ENCODE measurements at places on chromosomes 7 and 10. TPM values are rescaled to one million over a fixed set of nuclear protein-coding genes. Genes with fewer than 3 reads are reported as not detected.

- no peak for DNase-seq
These were observed 190.2 kb upstream of the CTBP2 start for GRCh38 chr10:125350519-125350918.

- no peak for DNase-seq
These were observed 36.1 kb downstream of the SGPL1 start for GRCh38 chr10:70851597-70852475.

- DNase-seq: no peak
These were observed 266.3 kb downstream of the DIP2C start for GRCh38 chr10:423178-423577.

GRCh38 chr7:3399858-3400257 is 98.8 kb downstream of the SDK1 start:
- no peak for DNase-seq

GRCh38 chr7:41629711-41630111 is 73.2 kb downstream of the INHBA start:
- DNase-seq: no peak

GRCh38 chr7:150715293-150715692 is 1.1 kb upstream of the GIMAP1 start:
- DNase-seq: no peak

- DNase-seq: no peak
These were observed 1.3 kb upstream of the PLAU start for GRCh38 chr10:73909540-73910115.

GRCh38 chr7:112784603-112785002 is 5.6 kb downstream of the TMEM168 start:
- DNase-seq: no peak

DNA sequence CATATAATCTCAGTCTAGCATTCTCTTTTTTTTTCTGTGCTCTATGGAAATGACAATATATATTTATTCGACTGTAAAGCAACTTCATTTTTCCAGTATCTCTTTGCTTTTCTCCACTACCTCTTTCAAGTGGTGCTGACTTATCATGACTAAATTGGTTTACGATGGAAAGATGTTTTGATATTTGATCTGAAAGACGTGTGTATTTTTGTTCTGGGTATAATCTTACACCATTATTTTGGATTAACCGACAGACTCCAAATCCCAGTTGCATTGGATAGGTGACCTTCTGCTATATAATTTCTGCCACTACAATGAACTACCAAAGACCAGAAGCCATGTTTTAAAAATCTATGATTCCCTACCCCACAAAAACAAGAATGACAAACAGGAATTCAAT is 380.5 kb upstream of the NFE2L3 start:
- DNase-seq: no peak

GRCh38 chr7:1974290-1975101 is 258.2 kb downstream of the MAD1L1 start:
- no peak for DNase-seq

DNA sequence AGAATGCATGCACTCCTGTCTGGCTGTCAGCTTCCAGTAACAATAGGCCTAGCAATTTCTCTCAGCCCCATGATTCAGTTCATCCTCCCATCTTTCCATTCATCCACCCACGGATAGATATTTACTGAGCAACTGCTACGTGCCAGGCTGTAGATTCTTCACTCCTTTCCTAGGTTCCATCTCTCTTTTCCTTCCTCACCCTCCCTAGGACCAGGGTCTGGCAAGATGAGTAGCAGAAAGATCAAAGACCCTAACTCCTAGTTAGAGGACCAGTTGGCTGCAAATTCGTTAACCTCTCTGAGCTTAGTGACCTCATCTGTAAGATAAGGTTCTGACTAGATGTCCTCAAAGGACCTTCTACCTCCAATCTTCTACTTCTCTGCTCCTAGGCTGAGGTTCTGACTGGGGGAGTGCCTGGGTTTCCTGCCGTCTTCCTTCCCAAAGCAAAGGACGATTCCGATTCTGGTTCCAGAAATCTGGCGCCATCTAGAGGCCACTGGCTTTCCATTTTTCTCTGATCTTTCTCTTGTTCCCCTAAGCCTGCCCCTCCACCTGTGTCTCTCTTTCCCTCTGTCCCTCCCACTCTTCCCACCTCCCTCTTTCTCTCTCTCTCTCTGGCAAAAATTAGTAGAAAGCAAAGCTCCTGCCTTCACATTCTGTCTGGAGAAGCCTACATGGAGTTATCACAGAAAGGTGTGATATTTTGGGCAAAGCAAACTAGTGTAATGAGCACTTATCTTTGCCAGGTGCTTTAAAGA is 26.2 kb downstream of the TBATA start:
- DNase-seq: peak; percentile 56

DNA sequence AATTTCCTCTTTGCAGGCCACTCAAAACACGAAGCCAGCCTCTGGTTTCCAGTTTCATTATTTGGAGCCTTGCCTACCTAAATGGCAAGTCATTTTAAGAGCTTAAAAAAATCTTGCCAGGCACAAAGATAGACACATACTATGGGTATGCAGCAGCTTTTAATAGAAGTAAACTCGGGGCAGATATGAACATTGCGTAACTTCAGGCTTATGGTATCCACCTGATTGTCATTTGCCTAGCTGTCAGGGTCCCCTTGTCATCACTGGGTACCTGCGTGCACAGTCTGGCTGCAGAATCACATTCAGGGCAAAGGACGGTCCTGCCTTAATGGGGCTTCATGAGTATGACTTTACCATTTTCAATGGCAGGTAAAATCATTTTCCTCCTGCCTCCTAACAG is 466.1 kb upstream of the NRP1 start:
- DNase-seq: no peak

DNA sequence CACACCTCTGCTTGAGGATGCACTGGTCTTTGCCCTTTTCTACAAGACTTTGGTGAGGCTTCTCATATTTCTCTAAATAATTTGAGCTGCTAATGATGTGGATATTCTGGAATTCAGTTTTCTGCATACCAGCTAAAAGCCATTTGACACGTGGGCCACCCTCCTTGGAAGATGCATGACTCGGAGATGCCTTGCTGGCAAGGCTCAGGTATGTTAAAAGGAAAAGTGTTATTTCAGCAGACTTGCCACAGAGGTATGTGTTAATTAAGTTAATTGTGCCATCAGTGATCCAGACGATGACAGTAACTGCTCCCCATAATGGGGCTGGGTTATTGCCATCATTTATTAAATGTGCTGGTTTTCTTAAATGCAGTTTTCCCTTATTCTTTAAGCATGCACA is 8.8 kb upstream of the GFRA1 start:
- no peak for DNase-seq

- no peak for DNase-seq
These were observed 118.8 kb downstream of the ZNF467 start for GRCh38 chr7:149654588-149654987.

- DNase-seq: no peak
These were observed 98.6 kb downstream of the BTRC start for GRCh38 chr10:101452593-101452992.

- DNase-seq: no peak
These were observed 12.7 kb downstream of the ANK3 start for GRCh38 chr10:60377042-60377352.

- no peak for DNase-seq
These were observed 194.2 kb upstream of the SLC26A5 start for GRCh38 chr7:103640031-103640779.

DNA sequence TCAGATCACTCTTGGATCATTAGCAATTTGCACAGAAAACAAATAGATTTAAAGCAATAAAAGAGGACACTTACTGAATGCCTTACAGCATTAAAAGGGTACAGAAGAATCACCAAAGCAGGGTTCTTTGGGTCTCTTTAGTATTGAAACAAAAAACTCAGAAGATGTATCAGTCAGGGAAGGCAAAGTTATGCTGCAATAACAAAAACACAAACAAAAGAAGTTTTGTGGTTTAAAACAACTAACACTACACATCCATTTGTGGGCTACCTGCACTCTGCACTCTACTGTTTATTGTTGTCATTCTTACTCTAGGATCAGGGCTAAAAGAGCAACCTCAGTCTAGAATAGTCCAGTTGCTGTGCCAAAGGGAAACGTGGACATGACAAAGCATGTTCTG is 216.4 kb downstream of the GPAM start:
- DNase-seq: no peak

GRCh38 chr7:74656441-74656836 is 1.1 kb upstream of the GTF2I start:
- DNase-seq: peak; percentile 61

GRCh38 chr7:79407351-79407750 is 46.1 kb downstream of the MAGI2 start:
- DNase-seq: no peak

DNA sequence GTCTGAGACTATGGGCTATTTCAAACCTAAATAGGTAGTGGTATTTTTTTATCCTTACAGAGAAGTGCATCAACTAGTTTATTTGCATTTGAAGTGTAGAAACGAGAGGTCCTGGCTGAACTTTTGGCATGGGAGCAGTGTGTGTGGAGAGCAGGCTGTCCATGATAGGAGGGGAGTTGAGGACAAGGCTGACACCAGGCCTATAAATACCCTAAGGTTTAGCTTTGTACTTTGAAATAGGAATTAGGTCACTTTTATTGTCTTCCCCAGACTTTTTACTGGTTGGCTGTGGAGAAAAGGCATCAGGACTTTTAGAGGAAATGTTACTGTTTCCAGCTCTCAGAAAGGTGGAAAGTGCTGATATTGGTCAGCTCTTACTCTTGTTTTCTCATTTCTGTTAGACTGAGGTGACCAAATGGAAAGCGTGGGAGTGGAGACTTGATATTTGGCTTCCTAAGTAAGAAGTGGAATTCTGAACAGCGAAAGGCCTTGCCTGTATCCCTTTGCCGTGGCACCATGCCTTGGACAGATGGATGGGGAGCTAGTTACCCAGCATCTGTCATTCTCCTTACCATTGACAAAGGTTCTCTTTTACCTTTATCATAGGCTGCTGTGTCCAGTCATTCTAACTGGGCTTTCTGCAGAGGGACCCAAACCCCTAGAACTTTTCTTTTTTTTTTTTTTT is 46.0 kb downstream of the GBF1 start:
- no peak for DNase-seq

DNA sequence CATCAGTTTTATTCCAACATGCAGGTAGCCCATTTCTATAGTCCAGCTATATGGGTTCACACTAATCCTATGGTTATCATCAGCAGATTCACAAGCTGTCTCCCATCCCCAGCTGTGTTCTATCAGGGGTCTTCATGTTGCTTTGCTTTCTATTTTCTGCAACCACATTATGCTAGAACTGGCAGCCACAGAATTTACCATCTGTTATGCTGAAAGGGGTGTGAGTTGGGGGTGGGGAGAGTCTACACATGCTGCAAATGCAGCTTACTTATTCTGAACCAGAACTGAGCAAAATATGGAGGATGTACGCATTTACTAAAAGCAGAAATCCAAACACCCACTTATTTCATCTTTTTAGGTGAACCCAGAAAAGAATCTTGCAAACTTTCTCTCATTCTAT is 32.9 kb downstream of the SHTN1 start:
- DNase-seq: peak; percentile 21

- no peak for DNase-seq
These were observed 75.3 kb downstream of the MKI67 start for GRCh38 chr10:128050936-128051335.

DNA sequence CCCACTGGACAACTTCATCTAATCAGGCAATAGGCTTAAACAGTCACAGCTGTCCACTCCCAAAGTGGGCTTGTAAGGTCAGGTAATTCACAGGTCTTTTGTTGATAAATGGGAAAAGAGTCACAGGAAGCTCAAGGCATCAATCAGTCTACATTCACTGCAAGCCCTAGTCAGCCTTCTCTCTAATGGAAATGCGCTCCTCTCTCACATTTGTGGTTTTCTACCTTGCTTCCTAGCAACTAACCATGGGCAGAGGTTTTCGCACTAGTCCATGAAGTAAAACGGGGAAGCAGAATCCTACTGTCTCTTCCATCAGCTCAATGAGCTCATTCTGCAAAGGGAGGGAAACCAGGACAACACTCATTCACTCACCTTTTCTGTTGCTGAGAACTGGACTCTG is 53.5 kb upstream of the APBB1IP start:
- no peak for DNase-seq

- DNase-seq: no peak
These were observed 26.7 kb upstream of the MRLN start for GRCh38 chr10:59779756-59780533.

DNA sequence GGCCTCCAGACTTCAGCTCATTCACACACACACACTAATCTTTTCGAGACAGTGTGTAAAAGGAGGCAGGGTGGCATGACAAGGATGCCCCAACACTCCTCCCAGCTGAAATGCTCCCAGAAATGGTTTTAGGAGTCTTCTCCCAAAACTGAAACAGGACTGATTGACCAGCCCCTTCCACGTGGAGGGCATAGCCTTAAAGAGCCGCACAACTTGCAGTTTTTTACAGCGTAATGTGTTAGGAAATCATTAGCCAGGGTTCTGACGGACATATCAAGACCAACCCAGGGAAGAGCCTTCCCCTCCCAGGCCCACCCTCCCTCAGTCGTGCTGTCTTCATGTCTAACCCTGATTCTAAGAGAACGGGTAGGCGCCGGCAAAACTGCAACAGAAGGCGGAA is 224.6 kb downstream of the TNS3 start:
- DNase-seq: no peak

- no peak for DNase-seq
These were observed 56.3 kb downstream of the RASGEF1A start for GRCh38 chr10:43210556-43210955.

DNA sequence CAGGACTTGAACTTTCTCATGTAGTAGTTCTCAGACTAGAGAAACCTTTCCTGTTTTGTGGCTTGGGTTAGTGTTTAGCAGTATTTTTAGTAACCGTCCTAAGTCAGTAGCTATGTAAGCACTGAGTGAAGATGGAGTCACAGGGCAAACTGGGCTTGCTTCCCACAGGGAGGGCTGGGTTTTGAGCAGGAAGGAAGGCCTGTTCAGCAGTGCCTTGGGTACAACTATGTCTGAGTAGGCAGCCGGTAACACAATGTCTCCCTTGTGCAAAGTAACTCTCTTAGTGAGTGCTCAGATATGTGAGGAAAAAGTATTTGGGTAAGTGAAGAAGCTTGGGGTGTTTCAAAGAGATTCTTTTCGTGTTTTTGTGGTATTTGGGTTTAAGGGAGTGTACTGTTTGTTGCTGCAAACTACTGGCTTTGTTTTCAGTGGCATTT is 96.4 kb downstream of the CCSER2 start:
- peak; percentile 81 for DNase-seq

Gene CACNB2
- polyA plus RNA-seq: 11.4 TPM

Gene PTN
- 81.0 TPM for polyA plus RNA-seq

Gene ASB15
- 0.24 TPM for polyA plus RNA-seq

Gene LDB3
- 27.1 TPM for polyA plus RNA-seq

Gene WEE2
- 0.44 TPM for polyA plus RNA-seq

Gene LIPM
- polyA plus RNA-seq: 0.12 TPM

Gene SPDYE9
- 0.87 TPM for polyA plus RNA-seq

Gene IFT22
- polyA plus RNA-seq: 52.1 TPM

Gene C10orf105
- polyA plus RNA-seq: 0.32 TPM

Gene EGFR
- polyA plus RNA-seq: 53.6 TPM

Gene PSMG3
- 24.6 TPM for polyA plus RNA-seq

Data from right lung (tissue), 10 donors.